ENCODE measurements at places on chromosomes 7 and 10. TPM values are rescaled to one million over a fixed set of nuclear protein-coding genes. Genes with fewer than 3 reads are reported as not detected.

GRCh38 chr10:51862149-51862548, 162.8 kb upstream of the CSTF2T start:
- no peak for DNase-seq

DNA sequence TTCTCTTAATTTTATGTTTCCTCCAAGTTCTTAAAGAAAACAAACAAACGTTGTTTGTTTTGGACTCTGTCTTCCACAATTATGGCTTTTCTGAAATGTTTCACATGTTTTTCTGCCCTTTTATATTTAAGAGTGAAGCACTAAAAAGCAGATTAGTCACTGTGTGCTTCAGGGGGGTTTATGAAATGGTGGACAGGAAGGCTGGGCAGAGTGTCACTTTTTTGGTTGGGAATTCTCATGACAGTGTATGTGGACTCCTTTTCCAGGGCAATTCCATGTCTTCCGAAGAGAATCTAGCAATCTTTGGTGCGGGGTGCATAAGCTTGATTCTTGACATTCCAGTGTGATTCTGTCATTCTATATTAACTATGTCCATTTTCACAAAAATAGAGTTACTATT, 669.4 kb downstream of the PARD3 start:
- no peak for DNase-seq

Gene TEX36
- total RNA-seq: not detected

DNA sequence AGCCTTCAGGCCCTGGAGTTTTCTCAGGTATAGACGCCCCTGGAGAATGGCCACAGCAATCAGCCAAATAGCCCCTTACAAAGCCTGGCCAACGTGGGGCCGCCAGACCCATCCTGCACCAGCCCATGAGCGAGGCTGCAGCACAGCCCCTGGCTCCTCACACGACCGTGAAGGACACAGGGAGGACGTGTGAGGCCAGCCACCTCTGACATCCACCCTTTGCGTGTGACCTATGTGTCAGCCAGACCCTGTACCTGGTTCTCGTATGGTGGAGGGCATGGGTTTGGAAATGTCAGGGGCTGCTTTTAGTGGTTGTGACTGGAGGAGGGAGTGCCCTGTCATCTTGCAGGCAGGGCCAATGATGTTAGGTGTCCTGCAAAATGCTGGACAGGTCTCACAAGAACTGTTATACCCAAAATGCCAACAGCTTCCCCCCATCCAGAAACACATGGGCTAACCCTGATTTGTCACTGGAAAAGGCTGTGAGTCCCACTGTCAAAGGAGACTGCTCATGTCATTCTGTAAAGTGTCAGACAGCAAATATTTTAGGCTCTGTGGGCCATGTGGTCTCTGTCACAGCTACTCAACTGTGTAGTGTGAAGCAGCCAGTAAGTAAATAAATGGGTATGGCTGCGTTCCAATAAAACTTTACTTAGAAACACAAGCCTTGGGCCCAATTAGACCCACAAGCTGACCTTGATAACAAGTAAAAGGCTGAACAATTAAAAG, 30.0 kb downstream of the NOD1 start:
- no peak for DNase-seq

Gene HOXA3
- total RNA-seq: not detected

- DNase-seq: no peak
These were observed 130.6 kb upstream of the FAM20C start for GRCh38 chr7:61576-62360.

DNA sequence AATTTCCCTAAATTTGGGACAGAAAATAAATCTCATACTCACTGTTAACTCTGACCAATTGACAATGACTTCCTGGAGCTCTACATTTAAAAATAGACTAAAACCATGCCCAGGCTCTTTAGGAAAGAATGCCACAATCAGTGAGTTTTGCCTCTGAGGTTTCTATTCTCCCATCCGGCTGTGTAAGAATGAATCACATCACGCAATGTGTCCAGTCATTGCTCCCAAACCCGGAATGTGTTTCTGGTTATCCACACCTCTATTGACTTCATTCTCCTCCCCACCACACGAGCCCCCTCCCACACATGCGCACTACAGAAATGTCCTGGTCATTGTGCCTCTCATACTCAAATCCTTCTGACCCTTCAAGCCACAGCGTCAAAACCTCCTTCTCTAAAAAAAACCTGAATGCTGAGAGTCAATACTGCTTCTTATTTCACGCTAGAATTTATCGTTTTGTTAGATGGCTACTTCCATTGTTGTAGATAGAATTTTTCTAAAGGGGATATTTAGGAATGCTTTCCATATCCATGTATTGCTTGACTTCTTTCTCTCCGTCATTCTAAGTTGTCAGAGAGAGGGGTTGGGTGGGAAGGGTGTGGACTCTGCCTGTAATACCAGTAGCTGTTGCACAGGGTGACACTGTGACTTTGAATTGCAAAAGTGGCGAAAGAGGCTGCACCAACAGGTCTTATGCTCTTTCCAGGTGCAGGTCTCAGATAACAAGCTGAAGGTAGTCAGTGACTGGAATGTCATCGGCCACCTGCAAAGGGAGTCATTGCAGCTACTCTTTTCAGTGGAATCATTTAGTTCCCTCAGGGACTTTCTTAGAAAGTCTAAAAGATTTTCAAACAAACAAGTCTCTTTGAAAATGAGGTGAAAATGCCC, 356.6 kb downstream of the PAXIP1 start:
- DNase-seq: no peak

All from activated T-cell treated with anti-CD3 and anti-CD28 coated beads, Interleukin-2, amount 50 U/mL, for 4 hours (primary cell).